ENCODE measurements at places on chromosomes 1 and 21.

- DNase-seq, result no peak
These were observed 10.7 kb upstream of the DNMT3L start for GRCh38 chr21:44272284-44272858.

- peak; percentile 54 for DNase-seq
These were observed 13.2 kb upstream of the HMGCL start for GRCh38 chr1:23838401-23838866.

- DNase-seq, result no peak
These were observed 49.6 kb upstream of the ADAR start for GRCh38 chr1:154657556-154657955.

- no peak for DNase-seq
These were observed 33.5 kb downstream of the XKR8 start for GRCh38 chr1:27993241-27993640.

DNA sequence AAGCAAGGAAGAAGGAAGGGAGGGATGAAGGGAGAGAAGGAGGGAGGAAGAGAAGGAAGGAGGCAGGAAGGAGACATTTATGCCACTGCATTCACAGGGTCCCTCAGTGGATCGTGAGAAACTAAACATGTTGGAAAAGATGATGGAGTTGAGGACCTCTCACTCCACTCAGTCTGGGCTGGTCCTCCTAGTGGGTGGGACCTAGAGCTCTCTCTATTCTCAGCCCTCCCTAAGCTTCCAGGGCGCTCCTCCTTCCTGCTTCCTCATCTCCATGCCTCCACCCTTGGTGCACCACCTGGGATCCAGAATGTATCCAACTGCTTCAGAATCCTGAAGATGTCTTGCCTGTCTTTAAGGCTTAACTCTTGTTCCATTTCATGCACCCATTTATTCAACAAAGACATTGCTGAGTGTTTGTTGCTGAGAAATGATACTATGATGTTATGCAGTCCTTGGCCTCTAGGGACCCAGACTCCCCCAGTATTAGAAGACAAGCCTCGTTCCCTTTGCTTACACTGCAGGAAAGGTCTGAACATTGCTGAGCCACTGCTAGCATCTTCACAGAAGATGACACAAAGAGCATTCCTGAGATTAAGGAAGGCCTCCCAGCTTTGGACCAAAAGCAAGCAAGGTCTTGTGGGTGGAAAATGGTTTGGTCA, 88.5 kb downstream of the BEND5 start:
- DNase-seq, result no peak

- DNase-seq, result no peak
These were observed 177.5 kb downstream of the HIVEP3 start for GRCh38 chr1:41741244-41741643.

- DNase-seq, result no peak
These were observed 109.8 kb downstream of the ETS2 start for GRCh38 chr21:38915546-38915945.

GRCh38 chr1:198876371-198876871, 237.6 kb downstream of the PTPRC start:
- no peak for DNase-seq

- DNase-seq, result no peak
These were observed 31.3 kb downstream of the CACNA1E start for GRCh38 chr1:181514298-181515290.

- no peak for DNase-seq
These were observed 98.0 kb downstream of the LMO4 start for GRCh38 chr1:87426463-87427249.

Measured in stimulated activated CD8-positive, alpha-beta memory T cell treated with anti-CD3 and anti-CD28 coated beads, Interleukin-4, amount 100 ng/mL, for 24 hours (primary cell).